Neural crest cell (in vitro differentiated cells): ENCODE measurements at places on chromosomes 1 and 21.

GRCh38 chr1:177705839-177706238, 264.0 kb downstream of the SEC16B start:
- DNase-seq, result no peak

DNA sequence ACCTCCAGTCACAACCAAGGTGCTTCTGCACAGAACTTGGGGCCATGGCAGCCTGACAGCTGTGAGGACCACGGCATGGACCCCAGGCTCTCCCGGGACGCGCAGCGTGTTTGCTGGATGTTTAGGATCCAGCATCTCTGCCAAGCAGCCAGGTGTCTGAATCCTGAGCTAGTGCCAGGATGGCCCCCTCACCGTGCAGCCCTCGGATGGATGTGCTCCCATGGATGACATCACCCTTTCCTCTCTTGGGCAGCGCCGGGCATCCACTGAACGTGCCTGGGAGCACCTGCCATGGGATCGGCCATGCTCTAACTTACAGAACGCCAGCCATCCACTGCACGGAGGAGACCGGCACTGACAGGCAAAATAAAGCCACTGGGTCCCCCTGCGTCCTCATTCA, 53.9 kb downstream of the PRDM15 start:
- DNase-seq, result no peak

DNA sequence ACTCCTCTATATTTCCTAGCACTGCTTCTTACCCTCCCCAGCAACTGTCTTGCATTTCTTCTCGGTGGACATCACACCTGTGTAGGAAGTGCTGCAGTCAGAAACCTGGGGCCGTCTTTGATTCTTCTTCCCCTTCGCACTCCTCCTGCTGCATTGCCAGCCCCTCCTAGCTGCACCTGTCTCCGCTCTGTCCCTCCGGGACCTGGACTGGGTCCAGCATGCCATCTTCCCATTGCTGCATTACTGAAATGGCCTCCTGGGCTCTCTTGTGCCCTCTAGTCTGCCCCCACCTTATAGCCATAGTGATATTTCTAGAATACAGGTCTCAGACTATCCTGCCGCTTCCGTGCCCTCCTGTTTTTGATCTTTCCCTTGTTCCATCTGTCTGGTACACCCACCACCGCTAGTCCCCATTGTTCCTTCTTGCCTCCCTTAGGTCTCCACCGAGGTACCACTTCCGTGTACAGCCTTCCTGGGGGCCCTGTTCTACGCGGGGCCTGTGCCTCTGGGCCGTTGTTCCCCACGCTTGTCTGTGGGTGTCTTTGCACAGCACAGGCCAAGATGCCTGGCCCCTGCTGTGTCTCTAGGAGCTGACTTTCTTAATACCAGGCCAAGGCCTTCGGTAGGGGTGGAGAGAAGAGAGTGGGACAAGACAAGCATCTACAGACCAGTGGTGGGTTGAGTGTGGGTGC, 107.6 kb downstream of the GALNT2 start:
- DNase-seq, result no peak

- DNase-seq, result no peak
These were observed 177.2 kb downstream of the PLPPR4 start for GRCh38 chr1:99441299-99442095.

DNA sequence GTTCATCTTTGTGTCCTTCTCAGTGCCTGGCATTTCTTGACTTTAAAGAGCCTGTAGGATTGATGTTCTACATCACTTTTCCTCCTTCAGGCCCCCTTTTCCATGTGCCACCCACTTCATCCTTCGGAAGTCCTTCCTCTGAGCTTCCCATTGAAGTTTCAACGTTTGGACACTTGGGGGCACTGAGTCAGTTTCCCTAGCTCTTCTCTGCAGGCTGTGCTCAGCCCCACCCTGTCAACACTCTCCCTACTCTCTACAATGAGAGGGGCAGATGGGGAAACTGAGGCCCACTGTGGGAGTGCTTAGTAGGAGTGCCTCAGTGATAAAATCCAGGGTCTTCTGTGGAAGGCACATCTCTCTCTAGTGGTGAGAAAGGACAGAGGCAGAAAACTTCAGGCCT, 11.9 kb downstream of the KCNJ10 start:
- DNase-seq, result no peak

DNA sequence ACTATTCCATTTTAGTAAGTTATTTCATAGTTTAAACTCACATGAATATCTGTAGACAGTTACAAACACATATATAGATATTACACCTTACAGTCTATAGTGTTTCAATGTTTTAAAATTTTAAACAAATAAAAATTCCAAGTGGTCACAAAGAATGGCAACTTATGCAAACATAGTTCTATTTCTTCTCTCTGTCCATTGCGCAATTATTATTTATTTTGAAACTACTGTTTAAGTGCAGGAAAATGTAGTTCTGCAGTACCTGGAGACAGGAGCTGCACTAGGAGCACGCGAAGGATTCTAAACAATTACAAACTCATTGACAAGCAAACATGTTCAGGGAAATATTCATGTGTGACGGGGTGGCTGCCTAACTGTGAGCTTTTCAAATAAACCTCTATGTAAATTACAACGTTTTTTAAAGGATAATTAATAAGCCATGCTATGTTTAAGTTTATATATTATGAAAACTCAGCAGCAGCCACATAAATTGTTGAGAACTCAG, 312.0 kb upstream of the DUSP10 start:
- no peak for DNase-seq

DNA sequence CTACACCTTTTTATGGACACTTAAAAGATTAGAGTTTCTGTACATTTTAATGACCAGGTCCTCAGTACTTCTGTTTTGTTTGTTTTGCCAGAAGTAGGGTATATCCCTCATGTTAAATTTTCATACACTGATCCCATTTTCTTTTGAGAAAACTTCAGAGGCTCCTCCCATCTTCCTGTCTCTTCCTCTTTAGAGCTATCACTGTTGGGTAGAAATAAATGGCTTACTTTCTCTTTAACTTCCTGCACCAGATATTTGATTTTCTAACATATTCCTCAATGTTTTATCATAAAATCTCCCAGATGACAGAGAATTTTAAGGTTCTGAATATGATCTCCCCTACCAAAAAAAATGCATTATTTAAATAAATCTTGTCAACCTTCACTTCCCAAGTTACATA, 23.4 kb downstream of the VAV3 start:
- DNase-seq, result no peak

- DNase-seq, result no peak
These were observed 26.4 kb upstream of the SELENON start for GRCh38 chr1:25773441-25774125.

- DNase-seq, result no peak
These were observed 4.3 kb downstream of the PRMT2 start for GRCh38 chr21:46639489-46640386.

GRCh38 chr21:42459546-42460215, 36.3 kb downstream of the RSPH1 start:
- DNase-seq, result no peak

DNA sequence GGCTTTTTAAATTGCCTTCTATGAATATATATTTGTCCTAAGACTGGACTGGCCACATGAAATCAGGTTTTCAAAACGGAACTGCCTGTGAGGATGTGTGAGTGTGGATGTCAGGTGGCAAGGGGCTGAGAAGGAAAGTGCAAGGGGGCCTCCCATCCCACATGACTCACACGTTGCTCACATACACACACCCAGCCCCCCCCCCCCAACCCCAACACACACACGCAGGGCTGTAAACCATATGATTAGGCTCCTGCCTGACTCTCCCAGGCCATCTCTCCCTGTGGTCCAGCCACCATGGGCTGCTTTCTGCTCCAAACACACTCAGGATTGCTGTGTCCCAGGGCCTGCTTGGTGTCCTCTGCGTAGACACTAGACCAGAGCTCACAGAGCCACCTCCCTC, 22.4 kb downstream of the DEGS1 start:
- DNase-seq, result no peak

GRCh38 chr21:28663111-28663693, 329.5 kb downstream of the LTN1 start:
- DNase-seq, result no peak

- DNase-seq, result no peak
These were observed 148.4 kb downstream of the GPATCH2 start for GRCh38 chr1:217482356-217483102.

DNA sequence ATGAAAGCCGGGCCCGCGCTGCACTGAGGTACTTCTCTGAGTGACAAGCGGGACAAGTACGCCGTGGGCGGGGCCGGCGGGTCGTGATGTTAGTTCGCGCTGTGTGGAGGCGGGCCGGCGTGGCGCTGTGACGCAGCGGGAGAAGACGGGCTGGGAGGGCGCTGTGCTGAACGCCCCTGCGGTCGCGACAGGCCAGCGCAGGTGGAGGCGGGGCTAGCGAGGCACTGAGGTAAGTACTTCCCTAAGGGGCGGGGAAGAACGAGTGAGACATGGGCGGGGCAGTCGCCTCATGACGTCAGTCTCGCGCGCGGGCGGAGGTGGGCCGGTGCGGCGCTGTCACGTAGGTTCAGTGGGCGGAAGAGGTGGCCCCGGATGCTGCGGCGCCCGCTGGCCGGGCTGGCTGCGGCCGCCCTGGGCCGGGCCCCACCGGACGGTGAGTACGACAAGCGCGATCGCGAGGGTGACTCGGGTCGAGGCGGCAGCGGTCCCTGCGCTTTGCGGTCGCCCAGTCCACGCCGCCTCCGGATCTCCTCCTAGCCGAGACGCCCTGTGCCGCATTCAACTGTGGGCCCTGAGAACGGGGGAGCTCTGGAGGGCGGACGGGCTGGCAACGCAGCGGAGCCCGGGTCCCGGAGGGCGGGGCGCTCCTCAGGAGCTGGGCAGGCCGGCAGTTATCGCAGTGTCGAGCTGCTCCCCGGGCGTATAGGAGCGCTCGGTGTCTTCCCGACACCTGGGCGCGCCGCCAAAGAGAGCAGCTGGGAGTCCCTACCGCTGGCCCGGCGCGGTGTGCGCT, at the start of gene GUK1:
Gene GUK1, plus strand, starts transcription at position 349 of the 793 bp plus-strand sequence. Its CDS starts 24 bp downstream, at position 373.
- peak; percentile 98 for DNase-seq

DNA sequence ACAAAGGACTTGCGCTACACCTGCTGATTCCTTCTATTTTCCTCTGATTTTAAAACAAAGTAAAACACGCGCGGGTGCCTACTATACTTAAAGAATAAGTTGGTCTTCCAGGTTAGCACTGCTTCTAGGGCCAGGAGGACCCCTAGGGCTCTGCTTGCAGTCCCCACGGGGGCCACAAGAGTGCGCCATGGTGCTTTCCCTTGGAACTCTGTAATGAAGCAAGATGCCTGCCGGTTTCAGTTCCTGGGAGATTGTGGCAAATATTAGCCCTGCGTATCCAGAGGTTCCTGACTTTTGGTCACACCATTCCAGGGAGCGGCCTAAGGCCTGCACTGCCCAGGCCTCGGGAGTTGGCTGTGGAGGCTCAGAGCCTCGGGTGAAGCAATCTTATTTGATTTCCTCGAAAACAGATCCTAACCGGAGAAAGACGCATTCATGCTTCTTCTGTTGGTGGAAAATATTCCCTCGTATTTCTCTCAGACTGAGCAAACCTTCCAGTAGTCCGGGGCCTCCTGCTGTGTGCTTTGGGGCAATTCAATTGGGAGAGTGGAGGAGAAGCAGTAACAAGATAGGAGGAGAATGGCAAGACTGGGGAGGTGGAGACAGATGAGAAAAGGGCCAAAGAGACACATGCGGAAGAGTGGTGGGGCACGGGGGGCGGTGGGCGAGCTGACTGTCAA, 25.3 kb downstream of the ADAM30 start:
- DNase-seq, result peak; percentile 98

DNA sequence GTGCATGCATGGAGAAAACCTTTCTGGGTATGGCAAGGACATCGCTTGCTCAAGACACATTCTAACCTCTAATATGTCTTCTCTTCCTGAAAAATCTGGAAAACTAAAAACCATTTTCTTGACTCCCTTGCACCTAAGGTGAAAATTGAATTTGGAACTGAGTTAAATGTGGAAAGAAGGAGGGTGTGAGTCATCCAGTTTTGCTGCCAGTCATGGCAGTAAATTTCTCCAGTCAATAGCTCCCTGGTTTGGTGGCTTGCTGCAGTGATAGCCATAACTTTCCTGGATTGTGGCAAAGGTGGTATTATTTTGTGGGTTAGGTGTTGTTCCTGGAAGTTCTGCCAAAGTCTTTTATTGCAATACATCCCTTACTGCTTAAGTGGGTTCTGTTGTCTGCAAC, 2.5 kb downstream of the ZCCHC17 start:
- no peak for DNase-seq

DNA sequence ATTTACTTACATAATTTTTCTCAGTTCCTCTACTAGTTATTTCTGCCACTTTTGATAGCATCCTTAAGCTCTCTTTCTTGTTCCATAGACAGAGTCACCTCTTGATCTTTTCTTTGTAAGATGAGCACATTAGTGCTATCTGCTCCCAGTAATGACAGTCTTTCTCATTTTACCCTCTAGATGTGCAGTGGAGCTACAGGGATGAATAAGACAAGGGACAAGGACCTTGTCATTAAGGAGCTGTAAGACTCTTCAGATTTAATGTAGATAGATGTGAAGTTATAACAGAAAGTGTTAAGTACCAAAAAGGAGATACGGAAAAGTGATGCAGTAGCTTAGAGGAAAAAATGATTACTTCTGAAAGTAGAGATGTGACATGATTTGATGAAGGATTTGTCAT, 20.4 kb downstream of the SCP2 start:
- no peak for DNase-seq

GRCh38 chr1:28927648-28928313, 13.4 kb downstream of the EPB41 start:
- no peak for DNase-seq

- DNase-seq, result no peak
These were observed 59.0 kb downstream of the ZBTB17 start for GRCh38 chr1:15916916-15917315.

DNA sequence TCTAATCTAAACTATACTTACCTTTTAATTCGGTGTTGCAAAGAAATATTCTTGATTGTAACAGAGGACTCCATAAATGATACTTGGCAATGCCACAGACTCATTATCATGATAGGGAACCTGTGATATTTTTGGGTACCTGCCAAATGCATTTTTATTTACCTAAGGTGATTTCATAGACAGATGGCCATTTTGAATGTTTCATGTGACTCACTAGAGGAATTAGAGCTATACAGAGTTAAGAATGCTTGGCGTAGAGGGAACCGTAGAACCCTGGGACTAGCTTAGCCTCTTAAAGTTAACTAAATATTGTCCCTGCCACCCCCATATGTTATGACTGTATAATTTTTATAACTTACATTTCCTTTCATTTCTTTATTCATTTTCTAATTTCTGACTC, 136.1 kb downstream of the DISP1 start:
- no peak for DNase-seq

DNA sequence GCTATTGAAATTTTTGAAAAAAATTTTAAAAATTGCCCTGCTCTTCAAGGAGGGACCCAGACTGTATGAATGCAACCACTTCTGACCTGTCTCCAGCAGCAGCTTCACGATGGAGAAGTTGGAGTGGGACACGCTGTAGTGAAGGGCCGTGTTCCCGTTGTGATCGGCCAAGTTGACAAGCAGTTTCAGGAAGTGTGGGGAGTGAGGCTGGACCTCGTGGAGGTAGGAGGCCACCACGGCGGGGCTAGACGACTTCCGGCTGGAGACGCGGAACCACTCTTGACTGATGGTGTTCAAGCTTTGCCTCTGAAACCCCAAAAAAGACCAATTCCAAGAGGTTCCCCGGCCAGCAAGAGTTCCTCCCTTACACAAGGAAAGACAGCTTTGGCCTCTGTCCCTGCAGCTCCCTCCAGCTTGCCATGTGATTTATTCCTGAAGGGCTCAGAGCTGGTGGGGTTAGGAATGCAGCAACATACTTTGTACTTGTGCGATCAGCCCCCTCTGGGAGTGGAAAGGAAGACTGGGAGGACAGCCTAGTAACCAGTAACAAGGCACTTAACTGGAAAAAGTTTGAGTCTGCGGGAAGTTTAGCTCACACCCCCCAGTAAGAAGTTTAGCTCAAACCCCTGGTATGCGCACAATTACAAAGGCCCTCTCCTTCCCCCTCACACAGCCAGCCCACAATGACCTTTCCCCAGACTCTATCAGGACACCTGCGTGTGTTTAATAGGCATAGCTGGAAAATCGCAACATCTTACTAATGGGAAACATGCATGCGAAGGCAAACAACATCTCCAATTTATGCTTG, 56.0 kb downstream of the KANK4 start:
- DNase-seq, result no peak
